Glomerular endothelial cell (primary cell): ENCODE measurements at places on chromosomes 5 and 9. TPM values are rescaled to one million over a fixed set of nuclear protein-coding genes. Genes with fewer than 3 reads are reported as not detected.

DNA sequence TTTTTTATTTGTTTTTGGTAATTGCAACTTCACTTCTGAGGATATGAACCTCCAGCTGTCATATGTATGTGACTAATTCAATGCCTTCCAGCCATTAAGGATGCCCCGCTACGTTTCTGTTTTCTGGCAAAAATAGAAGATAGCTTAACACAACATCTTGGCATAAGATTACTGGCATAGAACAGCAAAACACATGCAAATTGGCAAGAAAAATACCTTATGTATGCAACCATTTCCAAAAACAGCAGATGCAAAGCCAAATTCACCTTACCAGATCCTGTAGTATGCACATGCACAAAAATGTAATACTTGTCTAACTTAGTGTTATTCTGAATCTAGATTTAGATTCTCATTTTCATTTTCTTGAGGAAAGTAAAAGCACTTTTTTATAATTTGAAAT is 461.1 kb upstream of the CYLC2 start:
- no peak for DNase-seq

OR5C1 gene
- not detected in 2 replicates for total RNA-seq

GRCh38 chr5:151886546-151887275 is 37.9 kb downstream of the GLRA1 start:
- DNase-seq = no peak

ZNF483 gene
- 1.7 and 2.7 TPM in 2 replicates for total RNA-seq

PRRX2 gene
- total RNA-seq = 1.4 TPM in 1 of 2 replicates, not detected in the other
